ENCODE measurements at places on chromosomes 6 and 20. TPM values are rescaled to one million over a fixed set of nuclear protein-coding genes. Genes with fewer than 3 reads are reported as not detected.

The FAXC gene
- total RNA-seq, result 13.9 TPM

The GRM1 gene
- total RNA-seq, result 2.9 TPM

The IP6K3 gene
- total RNA-seq, result 3.7 TPM

The CRISP2 gene
- total RNA-seq, result 0.55 TPM

The HAO1 gene
- not detected for total RNA-seq

The PRDM13 gene
- total RNA-seq, result 16.6 TPM

The CCN5 gene
- not detected for total RNA-seq

The ACSS1 gene
- 30.0 TPM for total RNA-seq

The KIF13A gene
- total RNA-seq, result 68.6 TPM

The CFB gene
- total RNA-seq, result 14.6 TPM

The SLC17A1 gene
- total RNA-seq, result not detected

The TRIM31 gene
- total RNA-seq, result not detected

The BEND3 gene
- total RNA-seq, result 6.9 TPM

The CLVS2 gene
- 11.6 TPM for total RNA-seq

The EPPIN gene
- not detected for total RNA-seq

The MYLK2 gene
- total RNA-seq, result 2.5 TPM

The NHLRC1 gene
- total RNA-seq, result 2.8 TPM

The EYS gene
- 230 TPM for total RNA-seq

The HSPA12B gene
- total RNA-seq, result 17.8 TPM

The KIF25 gene
- total RNA-seq, result not detected

The ZBTB46 gene
- total RNA-seq, result 12.1 TPM

The CCM2L gene
- total RNA-seq, result 4.8 TPM

The PDE7B gene
- 15.7 TPM for total RNA-seq

The HMGCLL1 gene
- 15.2 TPM for total RNA-seq

The HIVEP1 gene
- total RNA-seq, result 36.8 TPM

The C20orf141 gene
- not detected for total RNA-seq

The NRSN1 gene
- total RNA-seq, result 12.5 TPM

The CARMIL1 gene
- total RNA-seq, result 33.8 TPM

The SASH1 gene
- 103 TPM for total RNA-seq
